Activated T-helper 9 cell treated with anti-CD3 and anti-CD28 coated beads, Interleukin-2, amount 50 U/mL, for 16 hours (primary cell): ENCODE measurements at places on chromosomes 2 and 18.

- no peak for DNase-seq
These were observed 15.4 kb downstream of the C2orf81 start for GRCh38 chr2:74406035-74406434.

GRCh38 chr18:41482501-41482900 is 472.5 kb upstream of the PIK3C3 start:
- no peak for DNase-seq

DNA sequence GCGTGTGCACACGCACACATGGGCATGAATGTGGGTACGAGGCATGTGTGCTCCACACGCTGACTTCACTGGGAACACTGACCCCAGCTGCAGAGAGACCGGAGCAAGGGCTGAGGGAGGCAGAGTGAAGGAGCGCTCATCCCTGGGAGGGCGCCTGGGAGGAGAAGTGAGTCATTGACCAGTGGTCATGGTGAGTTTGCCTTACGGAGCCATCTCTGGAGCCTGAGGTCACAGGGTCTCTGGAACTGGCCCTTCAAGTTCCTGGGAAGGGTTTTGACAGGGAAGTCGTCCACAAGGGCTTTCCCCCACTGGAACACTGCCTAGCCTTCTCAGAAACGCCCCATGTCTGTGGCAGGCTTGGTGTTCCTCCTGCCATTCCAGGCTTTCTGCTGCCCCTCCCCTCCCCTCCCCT is 14.3 kb upstream of the TMEM185B start:
- no peak for DNase-seq

DNA sequence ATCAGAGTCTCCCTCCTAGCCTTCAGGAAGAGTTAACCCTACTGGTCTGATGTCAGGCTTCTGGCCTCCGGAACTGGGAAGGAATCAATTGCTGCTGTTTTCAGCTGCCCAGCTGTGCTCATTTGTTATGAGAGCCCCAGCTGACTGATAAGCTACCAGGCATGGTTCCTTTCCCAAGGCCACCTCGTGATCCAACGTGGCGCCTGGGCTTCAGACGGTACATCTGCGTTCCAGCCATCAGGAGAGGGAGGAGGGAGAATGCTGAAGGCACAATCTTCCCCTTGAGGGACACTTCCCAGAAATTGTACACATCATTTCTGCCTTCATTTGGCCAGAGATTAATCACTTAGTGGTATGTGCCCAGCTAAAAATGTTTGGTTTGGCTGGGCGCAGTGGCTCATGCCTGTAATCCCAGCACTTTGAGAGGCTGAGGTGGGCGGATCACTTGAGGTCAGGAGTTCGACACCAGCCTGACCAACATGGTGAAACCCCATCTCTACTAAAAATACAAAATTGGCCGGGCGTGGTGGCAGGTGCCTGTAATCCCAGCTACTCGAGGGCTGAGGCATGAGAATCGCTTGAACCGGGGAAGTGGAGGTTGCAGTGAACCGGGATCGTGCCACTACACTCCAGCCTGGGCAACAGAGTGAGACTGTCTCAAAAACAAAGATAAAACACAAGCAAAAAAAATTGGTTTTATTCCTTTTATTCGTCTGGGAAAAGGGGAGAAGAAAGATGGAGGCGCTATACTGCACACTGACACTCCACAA is 10.5 kb upstream of the ARMC9 start:
- DNase-seq = no peak

- no peak for DNase-seq
These were observed 183.8 kb downstream of the DYM start for GRCh38 chr18:49276680-49277079.

GRCh38 chr2:12928197-12928774 is 211.6 kb downstream of the TRIB2 start:
- no peak for DNase-seq

- no peak for DNase-seq
These were observed 50.9 kb upstream of the BIN1 start for GRCh38 chr2:127157651-127158485.

DNA sequence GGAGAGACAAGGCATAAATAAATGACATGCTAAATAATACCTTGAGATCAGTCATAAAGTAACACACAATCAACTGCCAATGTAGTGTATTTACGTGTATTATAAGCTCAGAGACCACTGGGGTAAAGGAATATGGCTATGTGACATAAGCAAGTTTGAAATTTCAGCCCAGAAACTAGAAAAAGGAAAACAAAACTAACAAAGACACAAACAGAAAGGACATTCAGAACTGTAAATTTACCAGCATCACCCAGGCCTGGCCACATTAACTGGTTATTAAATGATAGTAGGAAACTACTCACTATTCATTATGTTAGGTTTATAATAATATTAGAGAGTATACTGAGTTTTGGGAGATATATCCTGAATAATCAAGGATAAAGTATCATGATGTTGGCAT is 98.8 kb downstream of the METTL8 start:
- DNase-seq = no peak

DNA sequence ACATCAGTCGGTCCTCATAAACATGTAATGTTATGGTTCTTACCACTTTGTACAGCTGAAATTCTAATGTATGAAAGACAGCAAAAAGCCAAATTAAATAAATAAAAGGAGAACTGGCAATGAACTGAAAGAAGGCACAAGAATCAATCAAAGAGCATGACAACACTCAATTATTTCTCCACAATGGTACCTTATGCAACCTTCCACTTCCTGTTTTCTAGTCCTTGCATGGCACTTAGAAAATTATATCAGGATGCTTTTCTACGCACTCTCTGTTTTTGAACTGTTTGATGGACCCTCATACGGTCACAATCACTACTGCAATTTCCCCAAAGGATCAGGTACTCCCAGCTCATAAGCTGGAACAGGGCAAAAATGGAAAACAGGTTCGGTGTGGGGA is 81.6 kb downstream of the EPB41L3 start:
- no peak for DNase-seq

DNA sequence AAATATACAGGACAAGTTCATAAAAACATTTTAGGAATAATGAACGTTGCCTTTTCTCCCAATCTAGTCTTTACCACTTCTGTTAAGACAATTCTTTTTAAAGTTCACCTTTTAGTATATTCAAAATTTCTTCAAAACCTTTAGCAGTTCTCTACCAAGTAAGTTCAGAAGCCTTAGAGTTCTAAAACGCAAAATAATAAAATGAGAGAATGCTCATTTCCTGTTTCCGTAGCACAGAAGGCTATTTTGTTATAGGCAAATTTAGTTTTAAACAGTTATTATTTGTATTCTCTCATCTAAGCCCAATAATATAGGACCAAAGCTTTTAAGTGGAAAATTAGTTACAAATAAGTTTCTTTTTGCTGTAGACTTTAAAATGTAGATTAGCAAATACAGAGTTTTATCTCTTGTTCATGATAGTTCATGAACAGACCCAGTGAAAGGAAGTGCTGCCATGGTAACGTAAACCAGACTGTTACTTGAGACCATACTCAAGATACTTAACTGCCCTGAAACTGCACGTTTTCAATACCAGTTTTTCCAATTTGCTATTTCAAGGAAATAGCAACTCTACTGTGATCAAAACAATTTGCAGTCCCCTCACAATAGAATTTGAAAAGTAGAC is 173.1 kb upstream of the STON1 start:
- no peak for DNase-seq

- no peak for DNase-seq
These were observed 61.9 kb upstream of the CREB1 start for GRCh38 chr2:207467716-207468347.

- no peak for DNase-seq
These were observed 99.5 kb downstream of the TCF4 start for GRCh38 chr18:55488473-55488872.

- DNase-seq = no peak
These were observed 3.8 kb downstream of the TMEM198 start for GRCh38 chr2:219547621-219548020.

- DNase-seq = no peak
These were observed 165.7 kb upstream of the SLC14A2 start for GRCh38 chr18:45449418-45450227.

- no peak for DNase-seq
These were observed 125.3 kb upstream of the SLC39A10 start for GRCh38 chr2:195531754-195532153.

GRCh38 chr2:237885931-237886684 is 26.7 kb downstream of the RAMP1 start:
- no peak for DNase-seq

DNA sequence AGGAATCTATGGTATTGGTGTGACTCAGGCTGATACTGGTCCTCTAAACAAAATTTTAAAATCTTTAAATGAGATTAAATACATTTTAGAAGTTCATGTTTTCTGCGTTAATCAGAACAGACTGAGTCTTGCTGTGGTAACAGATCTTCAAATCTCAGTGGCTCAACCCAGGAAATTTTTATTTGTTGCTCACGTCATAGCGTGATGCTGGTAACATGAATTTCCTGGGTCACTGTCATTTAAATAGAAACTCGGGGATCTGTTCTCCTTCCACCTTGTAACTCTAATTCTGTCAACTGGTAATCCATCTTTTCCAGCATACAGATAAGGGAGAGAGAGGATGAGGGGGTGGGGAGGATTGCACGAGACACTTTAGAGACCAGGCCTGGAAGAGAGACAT is 90.0 kb downstream of the CDC42EP3 start:
- DNase-seq = no peak

- no peak for DNase-seq
These were observed 86.6 kb upstream of the EPC2 start for GRCh38 chr2:148557844-148558436.

DNA sequence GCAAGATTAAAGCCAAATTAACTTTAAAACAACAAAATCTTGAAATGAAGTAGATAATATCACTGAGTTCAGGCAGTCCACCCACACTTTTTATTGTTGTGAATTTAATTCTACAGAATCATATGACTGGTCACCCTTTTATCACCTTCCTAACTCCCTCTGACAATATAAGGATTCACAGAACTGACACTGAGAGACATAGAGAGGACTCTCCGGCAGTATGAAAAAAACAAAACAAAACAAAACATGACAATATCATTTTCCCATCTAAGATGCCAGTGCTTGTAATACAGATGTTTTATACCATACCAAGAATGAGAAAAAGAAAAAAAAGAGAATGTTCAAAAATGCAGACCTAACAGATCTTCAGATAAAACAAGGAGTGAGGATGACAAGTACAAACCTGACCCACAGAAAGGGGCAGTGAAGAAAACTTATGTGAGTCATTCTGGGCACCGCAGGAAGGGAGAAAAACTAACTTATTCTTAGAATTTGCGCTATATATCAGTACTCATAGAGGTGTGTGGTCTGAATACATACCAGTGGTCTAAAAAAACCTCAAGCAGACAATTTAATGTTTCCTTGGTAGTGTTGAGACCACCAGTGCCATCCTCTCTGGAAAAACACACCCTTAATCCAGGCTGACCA is 136.6 kb downstream of the ZAP70 start:
- no peak for DNase-seq

GRCh38 chr2:174580951-174581350 is 16.7 kb downstream of the WIPF1 start:
- no peak for DNase-seq

GRCh38 chr18:61851940-61852451 is 40.8 kb downstream of the RNF152 start:
- no peak for DNase-seq

- no peak for DNase-seq
These were observed 5.2 kb upstream of the RSAD2 start for GRCh38 chr2:6872394-6872793.

GRCh38 chr2:220315098-220315823 is 687.8 kb downstream of the SLC4A3 start:
- no peak for DNase-seq

GRCh38 chr18:23733895-23734294 is 44.6 kb downstream of the LAMA3 start:
- DNase-seq = no peak

DNA sequence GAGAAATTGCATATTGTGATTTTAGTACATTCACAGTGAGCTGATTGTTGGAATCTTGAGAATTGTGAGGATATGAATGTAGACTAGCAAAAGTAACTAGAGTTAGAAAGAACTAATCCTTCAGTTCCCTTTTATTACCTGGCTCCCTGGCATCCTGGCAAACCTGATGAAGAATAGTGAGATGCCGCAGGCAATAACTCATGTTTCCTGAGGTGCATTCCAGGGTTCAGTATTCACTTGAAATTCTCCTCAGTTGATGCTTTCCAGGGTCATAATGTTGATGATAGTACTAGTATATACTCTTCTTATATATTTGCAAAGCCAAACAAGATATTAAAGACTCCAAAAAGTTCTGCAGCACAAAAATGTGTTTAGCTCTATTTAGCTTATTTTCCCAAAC is 432.1 kb upstream of the CELF4 start:
- no peak for DNase-seq

DNA sequence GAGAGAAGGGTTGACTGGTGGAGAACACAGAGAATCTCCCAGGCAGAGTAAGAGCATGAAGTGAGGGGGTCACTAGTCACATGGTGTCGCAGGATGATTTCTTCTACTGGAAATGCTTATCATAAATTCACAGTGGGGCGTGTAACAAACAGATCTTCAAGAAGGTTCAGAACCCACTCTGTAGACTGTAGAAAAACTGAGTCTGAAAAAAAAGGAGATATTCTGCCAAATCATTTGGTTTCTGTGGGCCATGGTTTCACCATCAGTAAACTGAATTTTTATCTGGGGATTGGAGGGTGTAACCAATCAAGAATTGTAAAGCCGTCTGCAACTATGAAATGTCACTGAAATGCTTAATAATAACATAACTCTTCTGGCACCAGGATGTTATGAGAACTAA is 15.0 kb downstream of the TPGS2 start:
- DNase-seq = no peak

GRCh38 chr2:75655861-75656260 is 9.3 kb downstream of the MRPL19 start:
- DNase-seq = no peak

DNA sequence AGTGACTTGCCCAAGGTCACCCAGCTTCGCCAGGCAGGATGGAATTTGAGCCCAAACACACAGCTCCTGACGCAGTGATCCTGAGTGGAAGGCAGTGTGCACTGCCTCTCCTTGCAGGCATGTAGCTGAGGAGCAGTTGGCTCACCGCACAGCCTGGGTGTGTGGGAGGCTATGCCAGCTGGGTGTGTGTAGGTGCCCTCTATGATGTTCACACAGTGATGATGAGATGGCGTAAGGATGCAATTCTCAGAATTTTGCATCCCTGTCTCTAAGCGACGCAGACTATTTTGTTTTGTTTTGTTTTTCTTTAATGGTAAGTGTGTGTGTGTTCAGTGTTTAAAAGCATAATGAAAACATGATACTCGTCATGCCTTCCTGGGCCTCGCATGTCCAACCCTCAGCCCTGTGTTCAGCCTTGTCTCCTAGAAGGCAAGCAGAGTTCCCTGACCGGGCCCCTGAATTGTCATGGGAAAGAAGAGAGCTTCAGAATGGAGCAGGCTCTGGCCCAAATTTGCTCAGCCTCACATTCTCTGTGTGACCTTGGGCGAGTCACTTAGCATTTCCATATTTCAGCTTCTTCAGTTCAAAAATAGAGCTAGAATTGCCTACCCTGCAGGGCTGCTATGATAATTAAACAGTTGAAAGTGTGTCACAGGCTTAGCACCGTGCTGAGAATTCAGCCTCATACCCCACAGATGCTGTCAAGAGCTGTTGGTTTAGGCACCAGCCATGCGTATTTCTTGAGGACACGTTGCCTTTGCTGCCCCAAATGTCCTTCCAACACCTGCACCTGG is 603.6 kb upstream of the RAB6C start:
- no peak for DNase-seq
